Esophagus muscularis mucosa (tissue), 4 donors: ENCODE measurements at places on chromosomes 4 and X.

- DNase-seq = no peak
Observed at GRCh38 chr4:16031546-16032395, 52.1 kb downstream of the PROM1 start.

DNA sequence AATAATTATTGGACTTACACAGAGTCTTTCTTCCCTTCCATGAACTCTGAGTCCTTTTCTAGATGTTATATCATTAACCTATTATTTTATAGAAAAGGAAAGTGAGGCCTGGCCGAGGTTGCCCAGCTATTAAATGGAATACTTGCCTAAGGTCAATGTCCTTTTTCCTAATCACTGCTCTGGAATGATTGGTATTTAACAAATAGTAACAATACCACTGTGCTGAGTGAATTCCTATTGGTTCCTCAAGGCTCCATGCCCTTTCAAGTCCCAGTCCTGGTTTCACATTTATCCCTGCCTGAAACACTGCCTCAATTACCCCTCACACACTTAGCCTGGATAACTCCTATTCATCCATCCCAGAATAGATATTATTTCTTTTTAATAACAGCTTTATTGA, 6.2 kb downstream of the TCEAL9 start:
- no peak for DNase-seq

DNA sequence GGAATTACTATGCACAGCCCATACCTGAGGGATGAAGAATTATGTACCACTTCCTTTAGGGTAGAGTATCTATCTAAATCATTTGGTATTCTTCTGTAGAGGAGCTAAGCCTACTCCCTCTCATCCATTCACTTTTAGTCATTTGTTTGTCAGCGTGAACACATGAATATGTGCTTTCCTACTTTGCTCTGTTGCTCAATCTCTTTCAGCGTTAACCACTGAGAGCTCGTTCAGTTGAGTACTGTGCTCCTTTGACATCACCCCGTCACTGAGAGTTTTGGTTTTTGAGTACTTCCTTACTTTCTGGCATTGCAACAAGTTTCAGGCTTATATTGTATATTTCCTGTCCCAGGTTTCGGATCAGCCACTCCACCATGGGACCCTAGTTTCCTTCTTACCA, 700.6 kb downstream of the NLGN4X start:
- no peak for DNase-seq

GRCh38 chrX:13046141-13046855, 1.9 kb upstream of the FAM9C start:
- DNase-seq = no peak
